ENCODE measurements at places on chromosomes 12 and 14. TPM values are rescaled to one million over a fixed set of nuclear protein-coding genes. Genes with fewer than 3 reads are reported as not detected.

ADSS1 gene
- polyA plus RNA-seq = 1.6 TPM

SLC6A12 gene
- not detected for polyA plus RNA-seq

SMARCC2 gene
- 92.4 TPM for polyA plus RNA-seq

ARG2 gene
- 1.2 TPM for polyA plus RNA-seq

KRT74 gene
- polyA plus RNA-seq = not detected

PCED1B gene
- polyA plus RNA-seq = 73.3 TPM

KRT5 gene
- polyA plus RNA-seq = not detected

- no peak for DNase-seq
Measured at GRCh38 chr12:31371256-31371620, 45.3 kb upstream of the SINHCAF start.

DNA sequence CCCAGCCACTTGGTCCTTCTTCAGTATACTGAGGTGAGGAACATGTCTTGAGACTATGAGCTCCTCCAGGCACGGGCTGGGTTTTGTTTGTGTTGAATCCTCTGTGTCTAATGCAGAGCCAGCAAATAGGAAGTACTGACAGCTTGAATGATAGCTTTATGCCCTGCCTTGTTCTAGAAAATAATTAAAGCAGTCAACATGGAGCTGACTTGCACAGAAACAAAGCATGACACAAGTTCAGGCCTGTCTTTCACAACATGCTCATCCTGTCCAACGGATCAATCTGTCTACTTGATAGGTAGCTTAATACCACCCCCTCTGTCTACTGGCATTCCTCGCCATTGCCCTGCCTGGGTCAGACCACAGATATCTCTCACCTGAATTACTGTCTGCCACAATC lies 140.9 kb downstream of the ESRRB start:
- DNase-seq = no peak

- no peak for DNase-seq
Measured at GRCh38 chr12:71407732-71408131, 31.9 kb upstream of the LGR5 start.

DNA sequence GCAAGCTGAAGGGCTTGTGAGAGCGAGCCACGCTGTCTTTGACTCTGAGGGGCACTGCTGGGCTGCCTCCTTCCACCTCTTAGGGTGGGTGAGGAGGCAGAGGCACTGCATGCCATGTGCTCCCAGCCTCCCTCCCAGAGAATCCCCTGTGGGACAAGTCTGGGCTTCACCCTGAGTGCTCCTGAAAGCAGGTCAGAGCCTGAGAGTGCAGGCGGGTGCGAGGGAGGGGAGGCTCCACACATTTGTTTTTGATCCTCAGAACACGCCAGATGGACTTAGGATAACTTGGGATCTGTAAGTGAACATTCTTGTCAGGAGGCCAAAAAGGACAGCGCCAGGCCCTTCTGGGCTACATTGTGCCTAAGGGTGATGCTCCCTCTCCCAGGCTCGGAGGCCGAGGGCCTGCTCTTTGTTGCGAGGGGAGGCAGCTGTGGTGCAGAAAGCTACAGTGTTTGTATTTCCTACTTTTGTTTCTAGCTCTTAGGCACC lies 155.4 kb downstream of the TMX1 start:
- no peak for DNase-seq

DNA sequence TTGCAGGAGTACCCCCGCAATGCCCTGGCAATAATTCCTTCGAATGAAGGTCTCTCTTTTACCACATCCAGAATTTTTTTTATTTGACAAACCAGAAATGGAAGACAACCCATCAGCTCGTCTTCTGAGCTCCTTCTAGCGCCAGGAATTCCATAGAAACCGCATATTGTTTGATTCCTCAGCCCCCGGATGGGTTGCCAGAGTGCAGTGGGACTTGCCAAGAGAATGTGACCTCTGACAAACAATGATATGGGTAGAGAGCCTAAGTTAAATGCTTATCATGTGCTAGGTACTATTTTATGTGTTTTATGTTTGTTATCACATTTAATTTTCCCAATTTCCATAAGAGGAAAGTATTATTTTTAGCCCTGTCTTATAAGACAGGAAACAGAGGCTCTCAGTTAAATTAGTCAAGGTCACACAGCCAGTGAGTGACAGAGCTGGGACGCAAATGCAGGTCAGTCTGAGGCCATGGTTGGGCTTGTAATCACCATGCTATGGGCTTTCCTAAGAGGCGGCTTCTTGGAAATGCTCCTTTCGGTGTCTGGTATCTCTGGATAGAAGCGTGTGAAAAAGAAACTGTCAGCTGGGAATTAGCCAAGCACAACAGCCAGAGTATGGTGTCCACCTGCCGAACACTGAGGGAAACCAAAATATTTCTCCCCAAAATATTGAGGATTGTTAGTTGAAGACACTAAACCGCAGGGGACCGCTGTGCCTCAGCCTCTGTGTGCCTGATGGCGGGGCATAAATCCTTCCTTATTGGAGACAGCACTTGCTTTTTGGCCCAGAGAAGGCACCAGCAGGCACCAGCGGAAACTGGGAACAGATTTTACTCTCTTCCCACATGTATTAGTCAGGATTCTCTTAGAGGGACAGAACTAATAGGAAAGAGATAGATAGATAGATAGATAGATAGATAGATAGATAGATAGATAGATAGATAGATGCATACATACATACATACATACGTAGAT lies 29.4 kb upstream of the ETFBKMT start:
- DNase-seq = no peak

GRCh38 chr12:104023710-104024109 lies 26.3 kb downstream of the GLT8D2 start:
- DNase-seq = no peak

- DNase-seq = no peak
Measured at GRCh38 chr14:90114554-90114953, 52.8 kb downstream of the KCNK13 start.

GRCh38 chr12:62879691-62880090 lies 55.3 kb downstream of the PPM1H start:
- no peak for DNase-seq

- DNase-seq = no peak
Measured at GRCh38 chr14:67270145-67270753, 29.0 kb downstream of the PALS1 start.

DNA sequence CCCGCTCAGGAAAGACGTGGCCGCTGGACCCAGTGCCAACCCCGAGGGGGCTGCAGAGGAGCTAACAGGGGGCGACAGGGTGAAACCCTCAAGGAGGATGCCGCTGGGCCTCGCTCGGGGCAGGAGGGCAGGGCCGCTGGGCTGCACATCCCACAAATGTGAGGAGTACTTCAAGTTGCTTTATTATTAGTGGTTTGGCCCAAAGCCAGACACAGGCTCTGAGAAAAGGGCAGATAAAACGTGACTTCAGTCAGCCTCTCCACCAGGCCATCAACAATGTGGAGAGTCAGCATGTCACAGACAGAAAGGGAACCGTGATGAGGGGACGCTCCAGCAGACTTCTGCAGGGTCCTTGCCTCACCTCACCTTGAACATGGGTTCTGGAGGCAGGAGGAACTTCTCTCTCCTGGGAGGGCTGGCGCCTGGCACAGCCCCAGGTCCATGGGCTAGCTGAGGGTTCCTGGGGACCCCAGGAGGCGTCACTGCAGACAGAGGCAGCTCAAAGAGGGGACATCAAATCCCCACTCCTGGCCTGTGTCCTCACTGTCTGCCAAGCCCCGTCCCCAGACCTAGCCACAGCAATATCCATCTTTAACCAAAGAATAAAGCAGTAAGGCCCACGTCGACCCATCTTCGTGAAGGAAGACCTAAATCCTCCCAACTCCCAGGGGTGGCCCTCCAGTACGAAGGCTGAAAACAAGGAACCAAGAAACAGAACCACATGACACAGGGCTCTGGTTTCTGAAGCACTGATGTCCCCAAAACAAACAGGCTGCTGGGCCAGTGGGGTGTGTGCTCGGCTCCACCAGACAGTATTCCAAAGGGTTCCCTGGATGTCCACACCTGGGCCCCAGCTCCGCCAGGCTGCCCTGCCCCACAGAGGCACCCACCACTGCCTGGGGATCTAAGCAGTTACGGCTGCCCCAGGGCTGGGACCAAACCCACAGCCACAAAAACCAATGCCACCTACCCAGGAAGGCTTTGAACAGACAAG lies 35.1 kb downstream of the CCDC85C start:
- DNase-seq = no peak

DNA sequence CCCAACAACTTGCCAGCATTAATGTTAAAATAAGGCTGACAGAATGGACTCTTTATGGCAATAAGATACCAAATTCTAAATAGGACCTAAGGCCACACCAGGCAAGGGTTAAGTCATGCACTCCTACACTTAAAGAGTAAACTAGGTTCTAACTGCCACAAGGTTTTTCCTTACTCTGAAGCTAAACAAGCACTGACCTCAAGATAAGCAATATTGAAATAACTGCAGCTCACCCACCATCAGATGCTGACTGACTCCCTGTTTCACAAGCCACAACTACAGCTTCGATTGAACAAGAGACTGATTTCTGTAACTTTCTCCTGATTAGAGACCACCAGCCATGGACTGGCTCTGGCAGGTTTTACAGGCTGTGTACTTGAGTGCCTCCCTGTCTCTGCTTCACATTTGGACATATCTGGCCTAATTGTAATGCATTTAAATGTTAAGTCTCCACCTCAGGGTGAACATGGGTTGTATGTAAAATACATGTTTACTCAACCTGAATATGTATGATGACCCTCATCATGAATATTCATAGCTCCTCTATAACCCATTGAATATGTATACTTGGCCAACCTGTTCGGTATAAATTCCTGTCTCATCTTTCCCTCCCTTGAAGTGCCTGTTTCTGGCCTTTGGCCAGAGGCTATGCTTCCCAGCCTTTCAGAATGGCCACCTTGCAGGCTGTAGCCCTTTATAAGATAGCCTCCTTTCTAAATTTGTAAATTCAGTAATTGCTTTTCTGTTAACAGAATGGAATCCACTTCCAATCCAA lies 70.5 kb upstream of the DAAM1 start:
- DNase-seq = no peak

DNA sequence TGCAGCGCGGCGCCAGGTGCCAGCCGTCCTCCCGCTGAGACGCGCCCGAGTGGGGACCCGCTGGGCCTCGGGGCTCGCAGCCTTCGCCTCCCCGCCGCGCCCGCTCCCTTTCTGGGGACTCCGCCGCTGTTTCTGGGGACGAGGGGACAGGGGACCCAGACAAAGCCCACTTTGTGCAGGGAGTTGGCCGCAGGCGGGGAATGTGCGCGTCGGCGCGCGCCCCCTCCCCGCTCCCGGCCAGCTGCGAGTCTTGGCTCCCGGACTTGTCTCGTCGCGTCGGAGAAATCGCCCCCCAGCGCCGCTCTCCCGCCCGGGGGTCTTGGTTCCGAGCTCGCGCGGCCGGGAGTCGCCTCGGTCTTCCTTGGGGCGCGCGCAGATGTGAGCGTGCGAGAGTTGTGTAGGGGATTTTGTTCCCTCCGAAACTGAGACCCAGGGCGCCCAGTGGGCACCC lies 717 bp downstream of the VASH1 start:
- DNase-seq = no peak

DNA sequence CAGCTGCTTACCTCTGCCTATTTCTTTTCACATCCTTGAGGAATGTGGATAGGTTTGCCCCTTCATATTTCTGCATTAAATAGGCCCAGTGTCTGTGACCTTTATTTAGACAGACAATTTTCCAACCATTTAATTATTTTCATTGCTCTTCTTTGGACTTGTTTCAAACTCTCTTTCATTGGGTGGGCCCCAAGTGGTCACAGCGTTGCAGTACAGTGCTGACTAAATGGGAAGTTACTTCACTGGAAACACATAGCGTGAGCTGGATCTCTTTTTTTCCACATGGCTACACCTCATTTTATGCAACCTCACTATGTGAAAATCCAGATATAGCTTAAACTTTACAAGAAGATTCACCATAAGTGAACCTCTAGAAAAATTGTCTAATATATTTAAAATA lies 438.9 kb downstream of the ADAMTS20 start:
- no peak for DNase-seq

DNA sequence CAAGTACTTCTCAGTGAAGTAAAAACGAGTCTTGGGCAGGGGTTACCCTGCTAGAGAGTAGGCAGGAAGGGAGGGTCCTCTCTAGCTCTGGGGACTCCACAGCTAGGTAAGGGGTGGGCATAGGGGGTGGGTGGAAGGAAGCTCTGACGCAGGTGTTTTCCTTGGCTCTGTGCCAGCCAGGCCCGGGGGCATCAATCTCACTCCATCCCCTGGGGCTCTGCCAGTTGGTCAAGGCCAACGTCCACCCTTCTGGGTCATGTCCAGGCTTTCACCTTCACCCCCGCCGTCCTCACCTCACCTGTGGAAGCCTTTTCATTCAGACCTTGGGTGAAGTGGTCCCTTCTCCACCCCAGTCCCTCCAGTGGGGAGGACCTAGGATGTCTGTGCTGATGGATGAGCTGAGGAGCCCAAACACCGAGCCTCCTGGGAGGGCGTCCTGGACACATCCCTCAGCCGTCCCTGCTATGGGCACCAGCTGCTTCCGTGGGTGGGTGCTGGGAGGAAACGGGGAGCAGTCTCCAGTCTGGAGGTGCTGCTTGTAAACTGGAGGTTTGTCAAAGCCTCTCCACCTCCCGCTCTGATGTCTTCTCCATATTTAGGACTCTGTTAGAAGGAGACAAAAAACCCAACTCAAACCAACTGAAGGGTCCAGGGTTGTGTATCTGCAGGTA lies 71.5 kb upstream of the SFSWAP start:
- no peak for DNase-seq

GRCh38 chr12:78970041-78970440 lies 105.5 kb downstream of the SYT1 start:
- no peak for DNase-seq

DNA sequence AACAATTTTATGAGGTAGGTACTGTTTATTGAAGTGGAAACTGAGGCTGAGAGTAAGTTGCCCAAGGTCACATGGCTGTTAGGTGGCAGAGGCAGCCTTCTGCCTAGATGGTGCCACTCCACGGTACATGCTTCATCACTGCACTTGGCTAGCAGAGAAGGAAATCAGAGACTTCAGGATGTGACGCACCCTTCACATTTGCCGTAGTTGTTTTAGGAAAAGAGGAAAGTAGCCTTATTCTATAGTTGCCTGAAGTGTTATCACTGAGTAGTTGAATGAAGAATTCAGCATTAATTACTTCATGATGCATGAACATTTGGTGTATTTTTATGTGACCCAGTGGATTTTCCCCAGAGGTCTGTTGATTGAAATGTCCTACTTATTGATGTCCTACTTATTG lies 55.7 kb downstream of the ERC1 start:
- no peak for DNase-seq

DNA sequence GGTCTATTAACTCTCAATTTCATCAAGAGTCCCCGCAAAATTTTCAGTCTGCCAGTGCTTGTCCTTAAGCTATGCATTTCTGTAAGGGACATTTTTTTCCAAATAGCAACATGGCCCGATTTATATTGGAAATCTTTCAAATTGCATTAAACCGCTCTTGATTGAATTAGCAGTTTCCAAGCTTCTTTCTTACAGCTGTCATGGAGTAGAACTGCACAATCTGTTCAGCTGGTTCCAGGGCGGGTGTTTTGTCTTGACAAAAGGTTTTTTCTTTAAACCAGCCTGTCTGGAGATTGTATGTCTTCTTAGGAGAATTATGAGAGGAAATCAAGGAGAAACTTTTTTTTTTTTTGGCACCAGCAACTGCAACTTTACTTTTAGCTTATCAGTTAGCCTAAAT lies 185.8 kb downstream of the ALG10B start:
- no peak for DNase-seq
